ENCODE measurements at places on chromosomes 13 and 19.

DNA sequence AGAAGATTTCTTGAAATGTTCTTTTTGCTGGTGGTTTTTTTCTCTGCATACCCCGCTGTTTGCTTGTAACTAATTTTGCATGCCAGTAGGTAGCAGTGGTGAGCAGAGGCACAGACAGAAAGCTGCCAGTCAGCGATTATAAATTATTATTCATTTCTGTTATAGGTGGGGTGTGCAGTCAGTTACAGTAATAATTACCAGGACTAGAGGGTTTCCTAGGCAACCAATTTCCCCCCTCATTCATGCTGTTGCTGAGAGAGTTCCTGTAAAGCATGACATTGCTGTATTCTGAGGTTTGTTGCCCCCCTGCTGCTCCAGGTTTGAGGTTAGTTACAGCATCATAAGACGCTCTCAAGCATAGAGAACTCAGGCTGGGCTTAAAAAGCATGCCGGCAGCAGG, 104.5 kb downstream of the URI1 start:
- DNase-seq: no peak

GRCh38 chr13:50261130-50261901, 246.1 kb downstream of the KCNRG start:
- no peak for DNase-seq

DNA sequence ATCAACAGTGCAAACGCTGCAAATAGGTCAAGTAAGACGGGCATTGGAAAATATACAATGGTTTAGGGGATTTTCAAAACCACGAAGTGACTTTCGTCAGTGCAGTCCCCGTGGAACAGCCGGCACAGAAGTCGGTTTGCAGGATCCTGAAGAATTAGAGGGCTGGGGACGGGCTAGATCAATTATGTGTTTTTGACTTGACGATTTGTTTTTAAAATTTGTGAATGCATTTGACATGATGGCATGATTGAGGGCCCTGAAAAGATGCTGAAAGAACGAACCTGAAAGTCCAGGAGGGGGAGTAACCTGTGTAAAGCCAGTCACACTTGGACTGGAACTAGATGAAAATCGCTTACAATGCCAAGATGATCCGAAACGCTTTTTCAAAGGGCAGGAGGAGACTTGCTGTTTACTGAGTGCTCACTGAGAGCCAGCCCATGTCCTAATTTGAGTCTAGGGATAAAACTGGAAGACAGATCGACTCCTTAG, 8.9 kb upstream of the DGKH start:
- DNase-seq: peak; percentile 21

DNA sequence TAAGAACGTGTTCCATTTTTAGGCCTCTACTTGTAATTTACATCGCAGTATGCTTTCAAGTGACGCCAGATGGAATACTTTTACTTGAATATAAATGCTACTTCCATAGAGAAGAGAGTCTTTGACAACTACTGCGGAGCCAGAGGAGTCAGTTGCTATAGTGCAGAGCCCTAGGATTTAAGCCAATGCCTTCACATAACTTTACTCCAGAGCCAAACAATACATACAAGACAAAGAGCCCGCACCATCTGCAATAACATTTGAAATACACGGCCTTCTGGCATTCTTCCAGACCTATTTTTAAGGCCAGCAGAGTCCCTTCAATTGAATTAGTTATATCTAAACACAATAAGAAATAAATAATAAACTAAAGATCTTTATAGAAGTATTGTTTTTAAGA, 59.4 kb downstream of the XPO4 start:
- DNase-seq: no peak

DNA sequence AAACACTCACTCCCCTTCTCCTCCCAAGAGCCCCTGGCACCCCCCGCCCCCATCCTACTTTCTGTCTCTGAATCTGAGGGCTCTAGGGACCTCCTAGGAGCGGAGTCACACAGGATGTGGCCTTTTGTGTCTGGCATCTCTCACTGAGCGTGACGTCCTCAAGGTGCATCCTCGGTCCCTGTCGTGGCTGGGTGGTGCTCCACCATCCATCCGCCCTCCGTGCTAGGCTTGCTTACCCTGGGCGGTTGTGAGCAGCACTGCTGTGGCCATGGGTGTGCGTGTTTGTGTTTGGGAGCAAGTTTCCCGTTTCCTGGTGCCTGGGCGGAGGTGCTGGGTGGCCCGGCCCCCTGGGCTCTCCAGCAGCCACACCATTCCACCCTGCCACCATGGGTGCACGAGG, 12.2 kb downstream of the PLEKHJ1 start:
- DNase-seq: peak; percentile 37

GRCh38 chr13:97435323-97435722, 1.4 kb downstream of the RAP2A start:
- DNase-seq: no peak

DNA sequence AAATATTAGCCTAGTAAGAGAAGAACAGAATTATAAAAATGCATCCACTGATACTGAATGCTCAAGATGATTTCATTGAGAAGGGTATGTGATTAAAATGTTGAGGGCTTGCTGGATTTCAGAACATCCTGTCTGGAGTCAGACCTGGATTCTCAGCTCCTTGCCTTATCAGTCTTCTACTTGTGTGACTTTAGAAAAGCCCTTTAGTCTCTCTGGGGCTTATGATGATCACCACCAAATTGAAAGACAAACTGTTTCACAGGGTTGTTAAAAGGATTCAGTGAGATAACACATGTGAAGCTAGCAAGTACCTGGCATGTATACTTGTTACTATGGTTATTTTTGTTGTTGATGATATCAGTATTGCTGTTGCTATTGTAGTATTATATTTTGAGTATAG, 118.4 kb downstream of the GPC6 start:
- DNase-seq: no peak

GRCh38 chr19:3441986-3442329, 38.4 kb downstream of the SMIM24 start:
- DNase-seq: no peak

DNA sequence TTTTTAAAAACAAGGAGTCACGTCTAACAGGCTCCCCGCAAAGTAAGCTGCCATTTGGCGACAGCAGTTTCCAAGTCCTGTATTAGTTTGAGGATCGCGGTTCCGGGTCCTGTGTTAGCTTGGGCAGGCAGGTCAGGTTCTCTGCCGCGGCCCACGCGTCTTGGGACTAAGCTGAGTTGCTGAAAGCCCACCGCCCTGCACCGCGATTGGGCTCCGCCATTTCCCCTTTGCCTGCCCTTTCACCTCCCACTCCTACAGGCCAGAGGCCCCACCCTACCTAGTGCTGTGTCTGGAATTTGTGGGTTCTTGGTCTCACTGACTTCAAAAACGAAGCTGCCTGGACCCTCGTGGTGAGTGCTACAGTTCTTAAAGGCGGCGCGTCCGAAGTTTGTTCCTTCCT, 6.8 kb downstream of the PARP4 start:
- no peak for DNase-seq

DNA sequence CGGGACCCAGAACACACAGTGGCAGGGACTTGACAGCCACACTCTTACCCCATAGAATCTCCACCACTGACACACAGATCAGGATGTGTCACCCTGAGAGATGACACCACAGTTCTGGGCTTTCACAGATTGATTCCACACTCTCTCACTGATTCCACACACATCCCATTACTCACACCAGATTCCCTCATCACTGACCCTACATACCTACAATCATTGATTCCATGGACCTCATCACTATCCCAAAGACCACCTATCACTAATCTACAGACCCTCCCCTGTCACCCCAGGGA, 57.6 kb upstream of the ZNF527 start:
- no peak for DNase-seq

DNA sequence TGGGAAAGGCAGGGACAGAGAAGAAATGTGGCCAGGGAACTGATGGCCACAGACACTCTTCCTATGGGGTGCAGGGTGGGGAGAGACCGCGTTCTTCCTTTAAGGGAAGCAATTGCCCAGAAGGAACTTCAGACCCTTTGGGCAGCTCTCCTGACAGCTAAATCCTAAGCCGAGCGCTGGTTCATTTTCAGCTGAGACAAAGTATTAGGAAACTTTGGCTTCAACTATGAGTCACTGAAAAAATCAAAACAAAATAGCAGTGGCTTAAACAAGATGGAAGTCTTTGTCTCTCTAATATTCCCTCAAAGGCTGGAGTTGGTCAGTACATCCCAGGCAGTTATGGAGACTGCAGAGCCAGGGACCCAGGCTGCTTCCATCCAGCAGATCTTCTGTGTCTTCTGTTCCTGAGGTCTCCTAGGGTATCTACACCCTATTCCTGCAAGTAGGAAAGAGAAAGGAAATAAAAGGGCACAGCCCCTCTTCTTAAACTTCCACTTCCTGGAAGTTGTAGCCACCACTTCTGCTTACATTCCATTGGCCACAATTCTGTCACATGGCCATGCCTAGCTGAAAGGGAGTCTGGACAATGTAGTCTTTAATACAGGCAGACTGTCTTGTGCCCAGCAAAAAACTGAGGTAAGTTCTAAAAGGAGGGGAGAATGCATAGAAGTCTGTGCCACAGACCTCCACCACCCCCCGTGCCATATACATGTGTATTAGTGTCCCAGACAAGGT, 163.5 kb downstream of the KATNAL1 start:
- no peak for DNase-seq

- no peak for DNase-seq
Measured at GRCh38 chr13:24107955-24108614, 52.4 kb upstream of the SPATA13 start.

Data from CD4-positive, alpha-beta T cell treated with Interleukin-1 beta for 1 hour (primary cell).